ENCODE measurements at places on chromosomes 1 and 21.

DNA sequence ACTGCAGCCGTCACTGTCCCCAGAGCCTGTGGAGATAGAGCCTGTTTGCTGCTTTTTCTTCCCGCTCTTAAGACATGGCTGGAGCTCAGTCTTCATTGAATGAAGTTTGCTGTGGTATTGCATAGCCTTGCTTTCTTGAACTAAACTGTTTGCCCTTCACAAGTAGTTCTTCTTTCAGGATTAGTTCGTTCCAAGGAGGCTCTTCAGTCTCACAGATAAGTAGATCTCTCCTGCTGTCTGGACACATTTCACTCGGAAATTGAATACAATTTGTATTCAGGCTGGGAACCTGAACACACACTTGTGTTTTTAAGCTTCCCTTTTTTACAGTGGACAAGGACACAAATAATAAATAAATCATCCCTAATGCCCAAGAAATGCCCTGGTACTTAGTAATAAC is 34.7 kb downstream of the IFNAR1 start:
- DNase-seq = no peak

- no peak for DNase-seq
Observed at GRCh38 chr1:224801844-224802490, 127.5 kb upstream of the DNAH14 start.

DNA sequence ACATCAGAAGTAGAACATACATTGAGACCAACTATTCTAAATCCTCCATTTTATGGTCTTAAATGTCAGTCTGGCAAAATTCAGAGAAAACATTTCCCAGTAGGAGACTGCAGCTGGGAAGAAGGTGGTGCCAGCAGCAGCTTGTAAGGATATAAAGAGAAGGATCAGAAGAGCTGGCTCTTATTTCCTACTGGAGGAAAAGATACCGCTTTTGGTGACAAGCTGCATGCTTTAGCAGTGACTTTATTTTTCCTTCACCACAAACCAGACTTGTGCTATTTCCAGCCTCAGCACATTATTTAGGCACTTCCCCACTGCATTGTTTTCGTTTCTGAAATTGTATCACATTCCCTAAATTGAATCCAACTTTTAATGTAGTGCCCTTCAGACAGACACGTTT is 28.4 kb downstream of the RNF11 start:
- DNase-seq = no peak

- no peak for DNase-seq
Observed at GRCh38 chr1:35475356-35475755, 81.8 kb downstream of the KIAA0319L start.

GRCh38 chr1:38926091-38926490 is 15.5 kb downstream of the RHBDL2 start:
- DNase-seq = no peak

DNA sequence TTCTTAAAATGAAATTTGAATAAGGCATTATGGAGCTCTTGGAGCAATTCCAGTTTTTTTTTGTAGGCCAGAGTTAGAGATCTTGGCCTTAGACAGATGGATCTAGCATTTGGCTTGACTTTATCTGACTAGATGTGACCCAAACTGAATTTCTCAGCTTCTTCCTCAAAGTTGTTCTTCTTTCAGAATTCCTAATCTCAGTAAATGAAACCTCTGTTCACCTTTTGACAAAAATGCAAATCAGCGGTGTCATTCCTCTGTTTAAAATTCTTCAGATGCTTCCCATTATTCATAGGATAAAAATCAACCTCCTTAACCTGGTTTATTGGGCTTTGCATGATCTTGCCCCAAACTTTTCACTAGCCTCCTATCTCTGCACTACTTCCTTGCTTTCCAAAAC is 177.6 kb downstream of the RASAL2 start:
- DNase-seq = no peak

GRCh38 chr1:117612517-117613248 is 6.8 kb downstream of the TENT5C start:
- DNase-seq = no peak

GRCh38 chr1:31483012-31483946 is 70.3 kb downstream of the SERINC2 start:
- DNase-seq = no peak

DNA sequence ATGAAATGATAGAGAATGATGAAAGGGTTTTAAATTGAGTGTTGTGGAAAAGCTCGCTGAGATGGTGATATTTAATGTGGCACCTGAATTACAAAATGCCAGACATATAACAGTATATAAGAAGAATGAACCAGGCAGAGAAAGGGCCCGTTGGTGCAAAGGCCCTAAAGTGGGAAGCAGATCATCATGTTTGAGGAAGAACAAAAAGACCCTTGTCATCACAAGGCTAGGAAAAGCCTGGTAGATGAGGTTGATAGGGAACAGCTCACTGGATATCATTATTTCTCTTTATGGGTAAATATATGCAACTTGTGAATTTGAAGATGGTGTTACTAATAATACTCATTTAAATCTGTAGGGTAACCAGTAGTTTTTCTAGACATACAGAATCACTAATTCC is 11.0 kb downstream of the RAP1A start:
- DNase-seq = no peak

GRCh38 chr1:86537928-86538695 is 8.8 kb upstream of the CLCA4 start:
- no peak for DNase-seq

- no peak for DNase-seq
Observed at GRCh38 chr1:86205741-86206140, 49.2 kb upstream of the COL24A1 start.

DNA sequence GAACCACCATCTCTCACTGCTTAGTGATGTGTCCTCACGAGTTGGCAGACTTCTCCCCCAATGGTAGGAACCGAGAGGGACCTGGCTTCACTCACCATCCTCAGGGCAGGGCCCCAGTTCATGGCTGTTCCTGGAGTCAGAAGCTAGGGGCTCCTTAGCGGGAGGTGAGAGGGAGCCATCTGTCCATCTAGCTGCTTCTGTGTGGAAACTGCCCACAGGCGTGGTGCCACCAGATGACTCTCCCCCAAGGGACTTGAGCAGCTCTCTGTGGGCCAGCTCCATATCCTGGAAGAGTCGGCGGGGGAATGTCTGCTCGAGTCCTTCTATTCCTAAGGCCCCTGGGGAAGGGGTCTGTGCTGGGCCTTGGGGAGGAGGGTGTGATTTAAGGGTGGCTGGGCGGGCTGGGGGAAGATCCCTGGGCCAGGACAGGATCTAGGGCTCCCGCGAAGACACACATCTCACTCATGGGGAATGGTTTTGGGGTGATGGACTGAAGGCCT is 16.3 kb downstream of the LRRC71 start:
- DNase-seq = no peak

DNA sequence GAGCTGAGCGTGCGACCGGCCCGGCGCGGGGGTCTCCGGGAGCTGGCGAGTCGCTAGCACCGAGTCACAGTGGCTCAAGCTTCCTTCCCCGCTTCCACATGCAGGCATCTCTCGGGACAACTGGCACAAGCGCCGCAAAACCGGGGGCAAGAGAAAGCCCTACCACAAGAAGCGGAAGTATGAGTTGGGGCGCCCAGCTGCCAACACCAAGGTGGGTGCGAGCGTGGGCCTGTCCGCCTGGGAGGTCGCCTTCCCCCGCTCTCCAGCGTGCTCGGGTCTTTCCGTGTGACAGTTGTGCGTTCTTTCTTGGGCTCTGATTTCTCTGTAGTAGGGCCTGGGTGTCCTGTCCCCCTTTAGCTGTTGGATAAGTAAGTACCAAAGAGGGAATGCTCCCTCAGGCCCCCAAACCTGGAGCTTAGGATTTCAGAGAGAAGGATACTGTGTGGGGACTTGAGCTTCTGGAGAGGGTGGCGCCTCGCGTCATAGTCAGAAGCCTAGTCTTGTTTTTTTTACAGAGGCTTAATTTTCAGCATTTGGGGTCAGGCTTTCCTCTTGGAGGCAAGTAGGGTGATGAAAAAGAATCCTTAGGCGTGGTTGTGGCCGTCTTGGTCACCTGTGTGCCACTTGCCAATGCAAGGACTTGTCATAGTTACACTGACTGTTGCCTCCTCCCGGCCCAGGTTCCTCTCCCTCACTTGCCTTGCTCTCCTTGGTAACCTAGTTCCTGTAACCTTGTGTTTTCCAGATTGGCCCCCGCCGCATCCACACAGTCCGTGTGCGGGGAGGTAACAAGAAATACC is 790 bp downstream of the RPS8 start:
- DNase-seq = no peak

- DNase-seq = no peak
Observed at GRCh38 chr1:24251501-24251900, 64.4 kb upstream of the IFNLR1 start.

DNA sequence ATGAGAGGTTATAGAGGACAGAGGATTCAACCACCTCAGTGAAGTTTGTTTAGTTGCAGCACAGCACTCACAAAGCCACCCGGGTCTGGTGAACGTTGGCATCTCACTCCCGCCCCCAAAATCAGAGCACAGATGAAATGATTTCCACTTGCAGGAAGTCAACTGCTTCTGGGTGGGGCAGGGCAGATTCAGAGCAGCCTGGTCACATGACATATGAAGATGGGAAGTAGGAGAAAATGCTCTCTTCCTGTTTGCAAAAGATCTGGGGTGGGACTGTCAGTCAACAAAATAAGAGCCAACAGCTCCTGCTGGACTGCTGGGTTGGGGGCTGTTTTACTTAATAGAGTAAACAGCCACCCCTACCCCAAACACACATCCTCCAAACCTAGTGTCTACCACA is 43.2 kb downstream of the LRRC71 start:
- DNase-seq = no peak

DNA sequence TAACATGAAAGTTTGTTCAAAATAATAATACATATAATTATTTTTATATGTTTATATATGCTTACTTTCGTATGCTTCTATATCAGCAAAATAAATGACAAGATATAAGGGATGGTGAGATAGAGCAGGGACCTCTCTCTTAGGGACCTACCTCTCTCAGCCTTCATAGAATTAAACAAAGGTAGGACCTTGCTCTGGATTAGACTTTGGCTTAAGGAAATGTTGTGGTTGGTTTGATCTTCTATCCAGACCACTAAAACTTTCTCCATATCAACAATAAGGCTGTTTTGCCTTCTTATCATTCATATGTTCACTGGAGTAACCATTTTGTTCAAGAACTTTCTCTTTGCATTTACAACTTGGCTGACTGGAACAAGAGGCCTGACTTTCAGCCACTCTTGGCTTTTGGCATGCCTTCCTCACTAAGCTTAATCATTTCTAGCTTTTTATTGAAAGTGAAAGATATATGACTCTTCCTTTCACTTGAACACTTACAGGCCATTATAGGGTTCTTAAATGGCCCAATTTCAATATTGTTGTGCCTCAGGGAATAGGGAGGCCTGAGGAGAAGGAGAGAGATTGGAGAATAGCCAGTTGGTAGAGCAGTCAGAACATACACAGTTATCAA is 14.4 kb downstream of the FRRS1 start:
- no peak for DNase-seq

- DNase-seq = no peak
Observed at GRCh38 chr1:151839457-151840403, at the start of gene C2CD4D. C2CD4D (minus strand) TSS chr1:151839820; CDS start chr1:151838989, 831 bp downstream.

DNA sequence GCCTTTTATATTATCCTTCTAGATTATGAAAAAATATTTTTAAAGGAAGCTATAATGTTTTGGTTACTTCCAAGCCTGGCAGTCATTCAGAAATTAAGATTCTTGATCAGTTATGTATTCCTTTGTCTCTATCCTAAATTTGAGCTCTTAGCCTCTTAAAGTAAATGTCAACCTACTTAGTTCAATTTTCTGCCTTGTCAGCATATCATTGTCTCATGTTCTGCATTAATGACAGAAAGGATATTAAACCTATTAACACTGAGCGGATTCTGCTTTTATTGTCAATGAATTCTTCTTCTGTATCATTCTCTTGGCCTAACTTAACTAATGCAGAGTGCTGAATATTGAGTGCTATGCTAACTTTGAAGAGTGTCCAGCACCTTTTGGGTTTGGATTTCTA is 56.0 kb downstream of the SDCCAG8 start:
- no peak for DNase-seq

DNA sequence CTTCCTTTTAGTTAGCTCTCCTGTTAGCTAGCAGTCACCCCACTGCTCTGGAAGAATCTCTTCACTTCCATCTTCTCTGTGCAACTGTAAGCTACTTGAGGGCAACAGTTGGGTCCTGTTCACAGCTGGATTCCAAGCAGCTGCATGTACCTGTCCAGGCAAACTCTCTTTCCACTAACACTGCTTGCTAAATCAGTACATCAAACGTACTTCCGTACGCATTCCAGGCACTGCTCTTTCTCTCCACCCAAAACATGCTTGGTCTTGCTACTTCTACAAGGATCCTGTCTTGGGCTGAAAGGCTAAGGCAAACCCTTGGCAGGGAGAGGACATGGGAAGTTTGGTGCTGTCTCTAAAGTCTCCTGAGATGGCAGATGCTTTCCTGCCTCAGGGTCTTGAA is 139.2 kb upstream of the CACNA1E start:
- DNase-seq = no peak
